Effector CD8-positive, alpha-beta T cell (primary cell): ENCODE measurements at places on chromosomes 2 and 18.

DNA sequence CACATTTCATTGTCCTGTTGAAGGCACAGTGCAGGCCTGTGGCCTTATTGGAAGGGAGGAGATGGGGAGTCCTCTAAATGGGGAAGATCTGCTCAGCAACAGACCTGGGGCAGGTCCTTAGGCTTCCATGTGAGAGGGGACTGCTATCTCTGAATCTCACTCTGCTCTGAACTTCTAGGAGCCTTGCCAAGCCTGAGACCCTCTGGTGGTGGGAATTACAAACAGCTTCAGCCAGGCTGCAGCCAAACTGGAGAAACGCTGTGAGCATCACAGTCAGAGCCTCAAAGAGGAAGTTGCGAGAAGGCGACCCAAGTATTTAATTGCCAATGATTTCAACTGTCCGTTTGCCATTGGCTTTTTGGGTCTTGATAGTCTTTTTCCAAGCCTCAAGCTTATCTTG, 66.8 kb upstream of the MC2R start:
- no peak for DNase-seq

GRCh38 chr2:225158360-225158759, 116.1 kb upstream of the DOCK10 start:
- DNase-seq: no peak

GRCh38 chr18:54983791-54984190, 24.5 kb upstream of the CCDC68 start:
- no peak for DNase-seq

- no peak for DNase-seq
Observed at GRCh38 chr2:200353120-200353519, 46.6 kb downstream of the SPATS2L start.
